Osteocyte (in vitro differentiated cells): ENCODE measurements at places on chromosomes 11 and 22. TPM values are rescaled to one million over a fixed set of nuclear protein-coding genes. Genes with fewer than 3 reads are reported as not detected.

The GLYAT gene
- not detected in 2 replicates for total RNA-seq

The OR51E1 gene
- total RNA-seq: 0.81 and 1.1 TPM in 2 replicates

The FREY1 gene
- total RNA-seq: 0.81 and 1.5 TPM in 2 replicates

The HBB gene
- total RNA-seq: not detected in 2 replicates

The CREB3L1 gene
- total RNA-seq: 77.0 and 78.6 TPM in 2 replicates

The SLC15A3 gene
- total RNA-seq: 11.6 and 14.6 TPM in 2 replicates

The IGLL1 gene
- not detected in 2 replicates for total RNA-seq

The SYCE3 gene
- not detected in 2 replicates for total RNA-seq

The C11orf65 gene
- 0.35 and 0.91 TPM in 2 replicates for total RNA-seq

The MEI1 gene
- not detected in 2 replicates for total RNA-seq

The CHRM1 gene
- total RNA-seq: 0.27 and 0.31 TPM in 2 replicates

The MRGPRX3 gene
- not detected in 2 replicates for total RNA-seq

DNA sequence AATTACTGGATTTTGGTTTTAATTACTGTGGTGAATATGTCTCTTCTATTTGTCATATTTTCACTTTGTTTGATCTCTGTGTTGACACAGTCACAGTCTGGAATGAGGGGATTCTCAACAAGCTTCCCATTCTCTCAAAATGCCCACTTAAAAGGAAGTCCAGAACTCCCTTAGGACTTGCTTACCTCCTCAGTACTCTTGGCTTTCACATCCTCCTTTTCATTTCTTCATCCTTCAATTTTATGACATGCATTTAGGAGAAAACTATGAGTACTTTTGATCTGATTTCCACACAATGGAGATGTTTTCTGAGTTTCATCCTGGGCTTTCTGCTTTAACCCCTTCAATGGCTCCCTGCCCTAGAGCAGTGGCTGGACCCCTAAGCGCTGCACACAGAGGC lies 49.3 kb upstream of the FLI1 start:
- no peak for DNase-seq
- no peak overlapping the region for H3K4me3 ChIP-seq
- no peaks in the 10 kb centered on the region for H3K36me3 ChIP-seq
- no peak overlapping the region for H3K27ac ChIP-seq
- H3K27me3 ChIP-seq: peaks cover 5% of the 10 kb centered on the region
- H3K4me1 ChIP-seq: peaks cover under 1% of the 10 kb centered on the region

- H3K36me3 ChIP-seq: no peaks in the 10 kb centered on the region
- H3K4me3 ChIP-seq: no peak overlapping the region
- DNase-seq: no peak
- H3K27me3 ChIP-seq: peaks cover 39% of the 10 kb centered on the region
These were observed 75.8 kb downstream of the GGTLC2 start for GRCh38 chr22:22720201-22720723.

DNA sequence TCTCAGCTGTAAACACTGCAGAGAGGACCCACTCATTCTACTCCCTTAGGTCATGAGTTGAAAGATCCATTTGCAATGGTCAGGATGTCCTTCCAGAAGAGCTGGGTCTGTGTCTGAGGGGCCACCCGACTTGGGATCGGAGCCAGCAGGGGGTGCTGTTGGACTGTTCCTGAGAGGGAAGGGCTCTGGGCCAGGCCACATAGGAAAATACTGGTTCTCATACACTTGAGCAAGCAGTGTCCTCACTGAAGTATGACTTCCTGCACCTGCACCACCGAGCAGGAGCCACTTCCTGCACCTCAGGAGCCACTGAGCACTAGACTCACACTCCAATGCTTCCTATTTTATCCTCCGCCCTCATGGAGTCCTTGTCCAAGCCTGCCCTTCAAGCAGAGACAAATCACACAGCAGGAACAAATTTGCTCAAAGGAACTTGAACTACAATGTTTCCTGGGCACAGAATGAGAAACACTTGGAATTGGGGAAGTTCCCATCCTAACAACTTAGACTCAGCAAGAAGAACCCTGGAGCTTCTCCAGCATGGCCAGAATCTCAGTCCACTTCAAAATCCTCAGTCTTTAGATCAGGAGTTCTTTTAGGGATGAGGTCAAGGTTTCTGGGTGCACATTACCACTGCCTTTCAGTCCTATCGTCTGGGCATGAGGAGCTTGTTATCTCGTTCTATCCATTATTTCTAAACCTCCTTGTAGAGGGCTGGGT lies 36.6 kb upstream of the VPREB1 start:
- no peaks in the 10 kb centered on the region for H3K4me1 ChIP-seq
- no peak for DNase-seq
- peaks cover 54% of the 10 kb centered on the region for H3K27me3 ChIP-seq

DNA sequence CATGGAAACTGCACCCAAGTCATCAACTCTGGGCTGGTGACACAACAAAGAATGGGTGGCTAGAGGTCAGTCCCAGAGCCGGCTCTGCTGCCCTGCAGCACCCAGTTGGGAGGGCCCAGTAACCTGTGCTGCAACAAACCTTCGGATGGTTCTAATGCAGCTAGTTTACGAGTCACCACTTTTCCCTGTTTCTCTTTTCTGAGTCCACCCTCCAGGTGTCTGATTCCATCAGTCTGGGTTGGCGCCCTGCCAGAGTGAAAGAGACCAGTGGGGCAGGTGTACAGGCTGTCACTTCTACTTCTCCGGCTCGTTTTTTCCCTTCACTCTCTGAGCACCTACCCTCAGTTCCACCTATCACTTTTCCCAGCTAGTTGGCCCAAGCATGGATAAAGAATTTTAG lies 572.9 kb downstream of the NTM start:
- peaks cover 4% of the 10 kb centered on the region for H3K4me1 ChIP-seq
- DNase-seq: no peak
- H3K27ac ChIP-seq: no peak overlapping the region
- H3K4me3 ChIP-seq: no peak overlapping the region
- no peaks in the 10 kb centered on the region for H3K36me3 ChIP-seq

- H3K36me3 ChIP-seq: no peaks in the 10 kb centered on the region
- peak overlapping the region; percentile 18 for H3K27ac ChIP-seq
- H3K4me1 ChIP-seq: peaks cover 19% of the 10 kb centered on the region
- no peak for DNase-seq
- H3K4me3 ChIP-seq: peak overlapping the region; percentile 68
- H3K27me3 ChIP-seq: no peaks in the 10 kb centered on the region
These were observed 449 bp downstream of the PIDD1 start for GRCh38 chr11:804599-804964.

DNA sequence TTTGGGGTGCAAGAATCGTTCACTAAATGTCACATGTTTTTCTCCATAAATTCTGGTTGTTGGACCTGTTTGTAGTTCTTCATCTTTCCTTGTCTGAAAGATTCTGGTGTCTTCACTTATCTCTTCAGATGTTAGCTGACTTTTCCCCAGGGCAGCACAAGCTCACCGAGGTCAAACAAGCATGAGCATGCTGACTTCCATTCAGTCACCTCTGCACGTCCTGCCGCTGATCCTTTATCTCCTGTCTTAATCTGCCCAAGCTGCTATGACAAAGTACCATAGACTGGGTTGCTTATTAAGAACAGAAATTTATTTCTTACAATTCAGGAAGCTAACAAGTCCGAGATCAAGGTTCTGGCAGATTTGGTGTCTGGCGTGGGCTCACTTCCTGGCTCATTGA lies 800.6 kb downstream of the NTM start:
- no peak overlapping the region for H3K27ac ChIP-seq
- no peak overlapping the region for H3K4me3 ChIP-seq
- peaks cover 2% of the 10 kb centered on the region for H3K36me3 ChIP-seq
- H3K27me3 ChIP-seq: no peaks in the 10 kb centered on the region

- H3K27ac ChIP-seq: no peak overlapping the region
- H3K4me1 ChIP-seq: no peaks in the 10 kb centered on the region
- H3K27me3 ChIP-seq: peaks cover 2% of the 10 kb centered on the region
- no peak overlapping the region for H3K4me3 ChIP-seq
These were observed 725.8 kb upstream of the KIRREL3 start for GRCh38 chr11:127726367-127726766.

- DNase-seq: no peak
- H3K4me1 ChIP-seq: peaks cover 28% of the 10 kb centered on the region
- H3K27me3 ChIP-seq: no peaks in the 10 kb centered on the region
- no peaks in the 10 kb centered on the region for H3K36me3 ChIP-seq
These were observed 13.8 kb downstream of the UQCR10 start for GRCh38 chr22:29780748-29781676.

DNA sequence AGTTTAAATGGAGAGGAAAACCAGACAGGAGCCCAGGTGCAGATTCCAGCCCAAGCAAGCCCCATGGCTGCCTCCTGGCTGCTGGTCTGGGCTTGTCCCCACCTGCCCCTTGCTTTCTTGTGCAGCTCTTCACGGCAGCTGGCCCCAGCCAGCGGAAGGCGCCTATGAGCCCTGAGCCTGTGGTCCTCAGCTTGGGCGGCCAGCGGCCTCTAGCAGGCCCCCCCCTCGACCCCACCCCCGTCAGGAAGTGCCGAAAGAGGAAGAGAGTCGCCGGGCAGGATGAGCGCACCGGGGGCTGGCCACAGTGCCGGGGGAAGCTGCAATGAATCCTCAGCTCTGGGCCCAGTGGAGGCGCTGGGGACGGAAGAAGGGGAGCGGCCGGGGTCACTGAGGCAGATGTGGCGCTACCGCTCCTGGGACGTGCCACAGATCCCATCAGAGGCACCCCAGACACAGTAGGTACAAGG lies 2.1 kb upstream of the DGKZ start:
- no peak overlapping the region for H3K4me3 ChIP-seq
- no peak overlapping the region for H3K27ac ChIP-seq
- H3K36me3 ChIP-seq: no peaks in the 10 kb centered on the region
- peaks cover 30% of the 10 kb centered on the region for H3K4me1 ChIP-seq

- H3K27ac ChIP-seq: no peak overlapping the region
- H3K27me3 ChIP-seq: peaks cover 4% of the 10 kb centered on the region
- no peaks in the 10 kb centered on the region for H3K36me3 ChIP-seq
These were observed 52.7 kb downstream of the PAK1 start for GRCh38 chr11:77421041-77421723.

- no peak overlapping the region for H3K4me3 ChIP-seq
- H3K27ac ChIP-seq: no peak overlapping the region
- no peak for DNase-seq
- H3K27me3 ChIP-seq: peaks cover 19% of the 10 kb centered on the region
- H3K4me1 ChIP-seq: peaks cover 4% of the 10 kb centered on the region
- H3K36me3 ChIP-seq: no peaks in the 10 kb centered on the region
These were observed 9.2 kb upstream of the PHF21A start for GRCh38 chr11:46130286-46130940.

DNA sequence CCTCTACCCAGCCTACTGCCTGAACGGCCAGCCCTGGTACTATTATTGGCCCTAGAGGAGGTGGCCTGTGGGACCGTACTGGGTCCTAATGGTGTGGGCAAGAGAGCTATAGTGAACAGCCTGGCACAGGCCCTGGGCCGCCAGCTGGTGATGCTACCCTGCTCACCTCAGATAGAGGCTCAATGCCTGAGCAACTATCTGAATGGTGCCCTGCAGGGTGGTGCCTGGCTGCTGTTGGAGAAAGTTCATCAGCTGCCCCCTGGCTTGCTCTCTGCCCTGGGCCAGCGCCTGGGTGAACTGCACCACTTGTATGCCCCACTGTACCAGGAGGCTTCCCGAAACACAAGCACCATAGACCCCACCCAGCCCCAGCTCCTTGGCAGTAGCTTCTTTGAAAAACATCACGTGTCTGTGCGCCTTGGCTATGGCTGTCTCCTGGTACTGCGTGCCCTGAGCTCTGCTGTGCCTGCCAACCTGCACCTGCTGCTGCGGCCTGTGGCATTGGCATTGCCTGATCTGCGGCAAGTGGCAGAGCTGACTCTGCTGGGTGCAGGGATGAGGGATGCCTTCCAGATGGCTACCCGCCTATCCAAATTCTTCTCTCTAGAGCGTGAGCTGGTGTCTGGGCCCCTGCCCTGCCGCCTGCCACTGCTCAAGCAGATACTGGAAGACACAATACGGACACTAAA lies 49.0 kb downstream of the DNHD1 start:
- H3K27ac ChIP-seq: no peak overlapping the region
- H3K36me3 ChIP-seq: peaks cover 5% of the 10 kb centered on the region
- no peaks in the 10 kb centered on the region for H3K27me3 ChIP-seq

DNA sequence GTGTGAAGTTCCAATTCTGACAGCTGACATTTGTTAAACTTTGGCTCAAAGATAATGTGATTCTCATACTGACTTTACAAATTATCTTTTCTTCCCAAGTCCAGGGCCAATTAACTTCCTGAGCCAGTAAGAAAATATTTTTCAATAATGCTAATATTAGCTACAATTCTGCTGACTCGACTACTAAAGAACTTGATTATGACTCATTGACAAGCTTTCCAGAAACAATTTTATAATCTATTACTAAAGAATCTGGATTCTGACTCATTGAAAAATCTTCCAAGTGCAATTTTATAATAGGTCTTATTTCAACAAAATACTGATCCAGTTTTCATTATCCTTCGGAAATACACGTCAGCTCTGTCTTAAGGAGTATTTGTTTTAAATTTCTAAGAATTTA lies 12.9 kb upstream of the XKR3 start:
- no peaks in the 10 kb centered on the region for H3K4me1 ChIP-seq
- H3K4me3 ChIP-seq: no peak overlapping the region
- no peaks in the 10 kb centered on the region for H3K36me3 ChIP-seq
- no peak overlapping the region for H3K27ac ChIP-seq

DNA sequence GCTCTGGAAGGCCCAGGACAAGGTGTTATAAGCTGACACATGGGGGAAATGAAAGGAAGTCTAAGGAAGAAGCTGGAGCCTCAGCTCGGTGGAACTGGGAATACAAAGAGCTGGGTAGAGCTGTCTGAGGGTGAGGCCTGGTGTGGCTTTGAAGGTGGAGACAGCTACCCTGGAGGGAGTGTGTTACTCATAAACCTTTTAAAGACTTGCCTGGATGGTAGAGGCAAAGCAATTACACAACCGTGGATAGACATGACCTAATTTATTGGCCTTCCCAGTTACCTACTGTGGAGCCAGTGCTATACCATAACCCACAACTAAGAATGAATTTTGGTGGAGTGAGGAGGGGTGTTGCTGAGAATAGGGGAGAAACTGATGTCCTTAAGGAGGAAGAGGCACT lies 22.6 kb downstream of the EXPH5 start:
- DNase-seq: peak; percentile 19
- no peaks in the 10 kb centered on the region for H3K36me3 ChIP-seq
- H3K4me1 ChIP-seq: no peaks in the 10 kb centered on the region
- H3K27me3 ChIP-seq: no peaks in the 10 kb centered on the region

GRCh38 chr11:78347956-78348355 lies 69.7 kb downstream of the GAB2 start:
- no peak for DNase-seq
- H3K27ac ChIP-seq: no peak overlapping the region
- H3K27me3 ChIP-seq: no peaks in the 10 kb centered on the region
- no peak overlapping the region for H3K4me3 ChIP-seq
- H3K4me1 ChIP-seq: peaks cover 43% of the 10 kb centered on the region
- H3K36me3 ChIP-seq: no peaks in the 10 kb centered on the region

GRCh38 chr11:130854483-130854882 lies 61.8 kb downstream of the SNX19 start:
- no peak overlapping the region for H3K4me3 ChIP-seq
- no peaks in the 10 kb centered on the region for H3K27me3 ChIP-seq
- no peak overlapping the region for H3K27ac ChIP-seq
- DNase-seq: no peak

- no peaks in the 10 kb centered on the region for H3K36me3 ChIP-seq
- no peak overlapping the region for H3K4me3 ChIP-seq
- no peaks in the 10 kb centered on the region for H3K4me1 ChIP-seq
- DNase-seq: no peak
These were observed 24.6 kb downstream of the TMEM45B start for GRCh38 chr11:129840236-129840635.

- H3K4me1 ChIP-seq: no peaks in the 10 kb centered on the region
- no peak overlapping the region for H3K4me3 ChIP-seq
- DNase-seq: no peak
- peaks cover 25% of the 10 kb centered on the region for H3K36me3 ChIP-seq
- no peaks in the 10 kb centered on the region for H3K27me3 ChIP-seq
- no peak overlapping the region for H3K27ac ChIP-seq
These were observed 18.2 kb downstream of the SBF1 start for GRCh38 chr22:50456466-50457234.
